ENCODE measurements at places on chromosomes 1 and 21. TPM values are rescaled to one million over a fixed set of nuclear protein-coding genes. Genes with fewer than 3 reads are reported as not detected.

DNA sequence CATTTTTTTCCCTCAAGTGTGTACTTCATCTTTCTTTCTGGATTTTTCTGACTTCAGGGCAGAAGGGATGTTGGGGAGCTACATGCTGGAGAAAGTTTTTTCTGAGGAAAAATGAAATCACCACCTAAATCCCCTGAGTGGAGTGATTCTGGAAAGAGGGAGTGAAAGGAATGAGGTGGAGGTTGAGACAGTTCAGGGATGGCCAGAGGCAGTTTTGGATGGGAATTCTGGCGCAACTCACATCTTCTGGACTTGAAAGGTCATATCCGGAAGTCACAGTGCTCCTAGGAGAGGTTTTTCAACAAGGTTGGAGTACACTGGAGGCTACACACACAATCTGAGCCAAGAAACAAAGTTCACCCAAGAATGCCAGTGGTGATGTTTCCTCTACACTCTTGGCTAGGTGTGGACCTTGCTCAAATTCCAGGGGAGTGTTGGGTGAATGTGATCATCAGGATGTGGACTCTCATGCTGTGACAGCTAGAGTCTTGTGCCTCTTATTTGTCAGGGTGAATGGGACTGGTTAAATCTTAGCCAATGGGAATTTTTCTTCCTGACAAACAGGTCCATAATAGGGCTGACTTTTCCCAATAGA, 161.5 kb downstream of the HLX start:
- DNase-seq = no peak

KCNJ9 gene
- total RNA-seq = not detected

DNA sequence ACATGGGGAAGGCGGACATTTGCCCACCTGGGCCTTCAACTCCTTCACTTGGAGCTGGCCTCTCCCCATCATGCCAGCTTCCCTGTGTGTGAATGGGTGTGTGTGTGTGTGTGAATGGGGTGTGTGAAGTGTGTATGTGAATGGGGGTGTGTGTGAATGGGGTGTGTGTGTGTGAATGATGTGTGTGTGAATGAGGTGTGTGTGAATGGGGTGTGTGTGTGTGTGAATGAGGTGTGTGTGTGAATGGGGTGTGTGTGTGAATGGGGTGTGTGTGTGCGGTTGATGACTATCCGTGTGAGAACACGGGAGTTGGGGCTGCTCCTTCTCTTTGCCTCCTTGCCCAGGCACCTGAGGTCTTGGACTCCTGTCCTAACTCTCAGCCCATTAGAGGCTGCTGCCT, 9.6 kb downstream of the MFSD2A start:
- DNase-seq = no peak

INAVA gene
- total RNA-seq = 49.8 TPM

DNA sequence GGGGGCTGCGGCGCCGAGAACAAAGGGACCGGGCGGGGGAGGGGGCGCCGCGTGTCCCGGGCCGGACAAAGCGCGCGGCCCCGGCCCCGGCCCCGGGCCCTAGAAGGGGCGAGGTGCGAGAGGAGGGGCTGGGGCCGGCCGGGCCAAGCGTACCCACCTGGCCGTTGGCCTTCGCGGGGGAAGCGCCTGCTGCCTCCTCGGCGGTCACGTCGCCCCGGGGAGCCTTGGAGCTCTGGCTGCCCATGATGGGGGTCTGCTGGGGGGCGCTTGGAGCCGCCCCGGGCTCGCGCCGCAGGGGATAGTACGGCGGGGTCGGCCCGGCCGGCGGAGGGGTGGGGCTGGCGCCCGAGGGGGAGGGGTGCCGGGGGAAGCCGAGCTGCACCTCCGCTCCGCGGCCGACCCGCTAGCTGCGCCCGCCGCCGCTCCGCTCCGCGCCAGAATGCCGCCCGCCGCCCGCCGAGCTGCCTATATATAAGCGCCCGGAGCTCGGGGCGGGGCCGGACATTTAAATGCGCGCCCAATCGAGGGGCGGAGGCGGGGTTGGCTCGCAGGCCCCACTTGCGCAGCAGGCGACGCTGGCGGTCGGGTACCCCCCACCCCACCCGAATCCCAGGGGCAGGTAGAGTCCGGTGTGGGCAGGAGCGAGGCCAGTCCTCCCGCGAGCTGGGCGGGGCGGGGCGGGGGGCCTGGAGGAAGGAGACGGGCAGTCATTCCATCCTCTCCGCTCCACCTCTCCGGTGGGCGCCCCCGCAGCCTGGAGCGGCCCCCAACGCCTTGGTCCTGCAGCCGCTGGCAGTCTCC, at the start of gene MARCKSL1:
Gene MARCKSL1 (minus strand): TSS at position 444 of the 801 bp plus-strand sequence. CDS start 200 bp downstream, at position 244.
- DNase-seq = peak; percentile 80

GRCh38 chr1:29706936-29707335, 470.6 kb downstream of the PTPRU start:
- no peak for DNase-seq

TMEM59 gene
- 239 TPM for total RNA-seq

DNA sequence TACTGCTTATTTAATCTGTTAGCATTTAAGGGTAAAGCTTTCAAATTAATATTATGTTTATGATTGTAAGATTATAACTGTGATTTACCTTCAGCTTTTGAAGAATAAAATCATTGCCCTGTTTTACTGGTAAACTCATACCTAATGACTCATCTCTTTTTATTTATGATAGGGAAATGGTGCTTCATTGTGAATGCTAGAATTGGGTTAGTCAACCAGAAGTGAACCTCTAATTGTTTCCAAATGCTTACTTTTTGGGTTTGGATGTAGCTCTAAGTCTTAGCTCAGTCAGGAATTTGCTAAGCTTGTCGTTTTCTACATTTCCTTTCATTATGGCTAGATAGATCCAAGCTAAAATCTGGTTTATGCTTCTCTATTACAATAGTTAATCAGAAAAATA, 59.4 kb downstream of the SLC30A7 start:
- peak; percentile 39 for DNase-seq

DNA sequence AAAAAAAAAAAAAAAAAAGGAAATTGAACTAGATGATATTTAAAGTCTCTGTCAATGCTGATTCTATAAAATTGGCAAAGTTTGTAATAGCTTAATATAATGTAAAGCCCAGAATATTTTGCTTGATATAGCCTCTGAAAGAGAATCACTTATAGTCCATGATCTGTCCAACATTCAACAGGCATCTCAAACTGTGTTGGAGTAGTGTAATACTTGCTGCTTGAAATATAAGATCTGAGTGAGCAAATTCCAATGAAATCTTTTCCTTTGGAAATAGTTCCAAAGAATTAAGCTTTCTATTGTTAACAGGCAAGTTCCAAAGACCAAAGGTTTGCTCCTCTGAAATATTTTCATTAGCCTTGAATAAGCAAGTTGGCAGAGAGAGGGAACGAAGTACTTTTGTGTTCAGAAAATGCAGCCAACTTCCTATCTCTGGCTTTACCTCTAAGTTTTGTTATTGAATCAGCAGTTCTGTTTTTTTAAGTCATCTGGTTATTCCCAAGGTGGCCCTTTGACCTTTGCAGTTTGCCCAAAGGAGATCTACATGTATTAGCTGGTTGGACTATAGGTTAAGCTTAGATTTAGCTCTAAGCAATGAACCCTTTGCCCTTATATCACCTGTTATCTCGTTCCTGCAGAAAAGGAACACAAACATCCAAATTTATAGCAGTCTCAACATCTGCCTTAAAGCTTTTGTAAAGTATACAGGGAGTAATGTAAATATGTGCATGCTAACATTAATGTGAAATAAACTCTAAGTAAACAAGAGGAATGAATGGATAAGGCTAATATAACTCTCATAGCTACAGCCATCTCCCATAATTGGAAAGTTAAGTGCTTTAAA, 24.4 kb upstream of the CEP350 start:
- DNase-seq = no peak

GNAT2 gene
- 0.52 TPM for total RNA-seq
